ENCODE measurements at places on chromosomes 13 and 19. TPM values are rescaled to one million over a fixed set of nuclear protein-coding genes. Genes with fewer than 3 reads are reported as not detected.

GRCh38 chr19:4264812-4265211 lies 14.3 kb upstream of the SHD start:
- no peak for DNase-seq

The FFAR2 gene
- total RNA-seq, result 0.69 TPM

- peak; percentile 51 for DNase-seq
Measured at GRCh38 chr13:77751513-77752456, 54.3 kb downstream of the SLAIN1 start.

DNA sequence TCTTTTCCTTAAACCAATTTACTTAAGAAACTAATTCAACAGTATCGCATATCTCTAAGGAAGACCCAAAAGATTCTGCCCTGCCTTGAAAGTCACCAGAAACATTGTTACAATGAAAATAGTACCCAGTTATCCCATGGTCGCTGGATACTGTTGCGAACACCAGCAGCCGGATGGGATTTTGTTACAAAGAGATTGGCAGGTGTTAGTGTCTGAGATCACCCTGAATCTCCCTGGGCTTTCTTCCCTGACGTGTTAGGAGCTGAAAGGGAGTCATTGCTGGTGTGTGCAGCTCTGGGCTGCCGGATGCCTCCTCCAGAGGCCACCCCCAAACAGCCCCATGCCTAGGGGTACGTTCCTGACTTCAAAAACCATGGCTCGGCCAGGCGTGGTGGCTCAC lies 38.2 kb downstream of the PTPRS start:
- no peak for DNase-seq

- DNase-seq, result no peak
Measured at GRCh38 chr13:100108913-100109507, 20.1 kb downstream of the PCCA start.

The TICAM1 gene
- 1.4 TPM for total RNA-seq

DNA sequence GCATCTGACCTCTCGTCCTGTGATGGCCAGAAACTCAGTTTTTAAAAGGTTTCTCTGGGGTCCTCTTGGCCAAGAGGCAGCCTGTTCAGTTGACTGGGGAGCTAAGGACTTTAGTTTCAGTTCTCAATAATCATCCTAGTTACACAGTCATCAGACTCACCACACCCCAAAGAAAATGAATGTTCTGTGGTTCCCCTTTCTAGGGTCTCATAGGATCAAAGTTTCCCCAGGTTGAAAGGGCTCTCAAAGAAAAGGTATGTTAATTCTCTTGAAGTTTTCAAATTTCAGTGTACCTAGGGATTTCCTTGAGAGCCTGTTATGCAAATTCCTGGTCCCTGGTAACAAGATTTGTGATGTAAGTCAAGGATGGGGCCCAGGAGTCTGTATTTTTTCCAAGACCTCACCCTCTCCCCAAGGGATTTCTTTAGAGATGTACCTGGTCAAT lies 94.9 kb downstream of the FAM216B start:
- DNase-seq, result no peak

DNA sequence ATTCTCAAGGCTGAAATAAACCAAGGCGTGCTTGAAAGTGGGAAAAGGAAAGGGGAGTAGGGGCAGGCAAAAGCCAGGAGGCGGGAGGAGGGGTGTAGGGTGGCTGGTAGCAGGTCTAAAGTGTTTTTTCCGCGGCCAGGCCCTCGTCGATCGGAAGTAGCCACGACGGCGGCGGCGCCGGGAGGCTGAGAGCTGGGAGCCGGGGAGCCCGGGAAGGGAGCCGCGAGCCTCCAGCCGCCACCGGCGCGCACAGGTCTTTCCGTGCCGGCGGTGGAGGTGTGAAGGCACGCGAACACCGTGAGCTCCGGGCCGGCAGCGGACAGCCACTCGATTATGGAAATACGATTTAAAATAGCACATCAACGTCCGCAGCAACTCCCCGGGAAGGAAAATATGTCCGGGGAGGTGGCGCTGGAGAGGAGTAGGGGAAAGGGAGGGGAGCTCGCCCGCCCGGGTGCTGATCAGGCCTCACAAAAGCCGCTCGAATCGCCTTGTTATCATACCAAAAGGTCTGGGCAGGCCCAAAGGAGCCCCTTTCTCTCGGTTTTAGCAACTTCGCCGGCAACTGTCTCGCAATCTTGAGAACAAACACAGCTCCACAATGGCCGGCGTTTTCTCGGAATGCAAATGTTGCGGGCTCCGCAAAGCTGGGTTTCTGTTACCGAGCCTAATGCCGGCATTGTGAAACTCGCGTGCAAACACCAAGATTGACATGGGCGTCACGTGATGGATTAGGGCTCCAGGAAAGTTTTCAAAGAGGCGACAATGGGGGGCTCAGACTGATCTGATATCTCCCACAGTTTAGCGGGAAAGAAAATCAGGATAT lies 2.9 kb upstream of the PCDH8 start:
- DNase-seq, result peak; percentile 83
